ENCODE measurements at places on chromosomes 5 and 9.

DNA sequence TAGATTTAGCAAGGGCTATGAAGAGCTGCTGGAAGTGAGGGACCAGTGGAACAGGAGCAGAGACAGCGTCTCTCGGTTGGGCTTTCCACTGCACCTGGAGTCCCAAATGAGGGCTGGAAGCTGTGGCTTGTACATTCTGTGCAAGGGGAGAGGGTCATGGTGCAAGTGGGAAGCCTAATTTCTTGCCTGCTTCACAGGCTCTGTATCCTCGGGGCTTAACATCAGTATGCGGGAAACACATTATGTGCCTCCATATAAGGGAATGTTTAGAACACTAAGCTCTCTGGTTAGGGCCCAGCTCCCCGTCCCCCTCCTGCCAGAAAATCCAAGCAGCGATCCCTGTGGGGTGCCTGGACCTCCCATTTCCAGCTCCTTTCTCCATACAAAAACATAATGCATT lies 89.0 kb upstream of the NIPAL4 start:
- no peak for DNase-seq

GRCh38 chr5:173721601-173722232 lies 105.3 kb upstream of the BOD1 start:
- no peak for DNase-seq

DNA sequence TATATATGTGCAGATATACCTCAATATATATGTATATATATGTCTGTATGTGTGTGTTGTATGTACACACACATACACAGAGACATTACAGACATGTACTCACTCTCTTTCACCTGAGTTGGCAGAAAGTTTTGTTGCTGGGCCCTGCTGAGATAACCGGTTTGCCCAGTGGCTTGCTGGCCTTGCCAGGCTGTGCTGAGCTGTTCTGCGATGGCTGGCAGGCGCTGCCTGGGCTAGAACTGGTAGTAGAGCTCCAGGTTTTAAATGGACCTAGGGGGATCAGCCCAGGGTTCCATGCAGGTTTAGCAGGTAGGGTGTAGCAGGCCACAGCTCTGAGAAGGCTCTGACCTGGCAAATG lies 394.3 kb downstream of the GADD45G start:
- no peak for DNase-seq

- no peak for DNase-seq
These were observed 3.2 kb downstream of the RBM18 start for GRCh38 chr9:122261469-122261881.

- no peak for DNase-seq
These were observed 218.7 kb downstream of the TRPM3 start for GRCh38 chr9:70902692-70903131.

DNA sequence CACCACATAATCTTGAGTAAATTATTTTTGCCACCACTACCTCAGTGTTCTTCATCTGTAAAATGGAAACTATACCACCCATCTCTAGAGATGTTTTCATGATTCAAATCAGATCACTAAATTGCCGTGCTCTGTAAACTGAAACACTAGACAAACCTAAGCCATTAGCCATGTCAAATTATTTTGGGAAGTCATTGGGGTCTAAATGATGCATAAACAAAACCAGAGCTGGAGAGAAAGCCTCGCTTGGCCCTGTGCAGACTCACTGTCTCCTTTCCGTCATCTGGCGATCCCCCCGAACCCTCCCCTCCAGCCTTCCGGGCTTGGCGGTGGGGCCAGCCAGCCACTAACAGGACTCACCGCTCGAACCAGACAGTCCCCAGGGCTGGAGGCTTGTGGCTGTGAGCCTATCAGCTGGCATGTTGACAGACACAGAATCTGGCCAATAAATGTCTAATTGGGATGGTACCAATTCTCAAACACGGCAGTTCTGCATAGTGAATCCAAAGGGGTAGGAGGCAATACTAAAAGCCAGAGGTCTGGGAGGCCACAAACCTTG lies 256.5 kb downstream of the SEC61B start:
- DNase-seq, result no peak

DNA sequence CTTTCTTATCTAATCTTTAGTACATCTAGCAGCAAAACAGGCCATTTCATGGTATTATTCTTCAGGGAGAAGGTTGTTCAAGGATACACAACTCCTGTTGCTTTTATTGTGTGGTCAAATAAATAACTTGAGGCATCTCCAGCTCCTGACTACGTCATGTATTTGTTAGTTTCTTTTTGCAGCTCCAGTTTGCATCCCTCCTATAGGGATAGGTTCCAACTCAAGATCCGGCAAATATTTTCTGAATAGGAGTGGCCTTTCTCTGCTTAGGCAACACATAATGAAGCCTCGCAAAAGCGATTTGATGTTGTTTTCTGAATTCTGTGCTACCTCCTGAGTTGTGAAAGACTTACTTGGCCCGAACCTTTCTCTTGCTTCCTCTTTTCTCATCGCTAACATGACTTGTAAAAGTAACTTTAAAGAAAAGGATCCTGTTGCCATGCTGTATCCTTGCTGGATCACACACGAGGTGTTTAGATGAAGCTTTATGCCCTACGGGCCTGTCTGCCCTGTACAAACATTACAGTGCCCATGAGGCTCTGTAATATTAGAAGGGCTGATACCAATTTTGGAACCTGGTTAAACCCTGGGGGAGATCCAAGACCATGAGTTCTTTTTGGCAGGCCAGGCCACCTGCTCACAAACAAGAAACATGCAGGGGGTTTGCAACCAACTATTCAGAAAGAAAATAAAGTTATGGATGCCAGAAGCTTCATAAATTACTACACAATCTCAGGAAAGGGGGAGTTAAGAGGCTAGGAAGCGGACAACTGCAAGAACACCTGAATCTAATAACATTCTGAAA lies 149.8 kb upstream of the FGF10 start:
- DNase-seq, result no peak

DNA sequence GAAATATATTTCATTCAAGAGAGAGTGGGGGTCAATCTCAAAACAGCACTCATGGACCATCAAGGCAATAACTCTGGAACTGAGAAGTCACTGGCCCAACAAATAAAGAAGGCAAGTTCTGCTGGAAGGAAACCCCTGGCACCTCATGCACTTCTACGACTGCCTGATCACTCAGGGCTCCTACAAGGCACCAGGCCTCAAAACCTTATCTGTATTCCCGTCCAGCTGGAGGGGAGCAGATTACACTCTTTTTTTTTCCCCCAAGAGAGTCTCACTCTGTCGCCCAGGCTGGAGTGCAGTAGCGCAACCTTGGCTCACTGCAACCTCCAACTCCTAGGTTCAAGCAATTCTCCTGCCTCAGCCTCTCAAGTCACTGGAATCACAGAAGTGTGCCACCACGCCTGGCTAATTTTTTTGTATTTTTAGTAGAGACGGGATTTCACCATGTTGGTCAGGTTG lies 49.9 kb downstream of the P4HA2 start:
- no peak for DNase-seq

DNA sequence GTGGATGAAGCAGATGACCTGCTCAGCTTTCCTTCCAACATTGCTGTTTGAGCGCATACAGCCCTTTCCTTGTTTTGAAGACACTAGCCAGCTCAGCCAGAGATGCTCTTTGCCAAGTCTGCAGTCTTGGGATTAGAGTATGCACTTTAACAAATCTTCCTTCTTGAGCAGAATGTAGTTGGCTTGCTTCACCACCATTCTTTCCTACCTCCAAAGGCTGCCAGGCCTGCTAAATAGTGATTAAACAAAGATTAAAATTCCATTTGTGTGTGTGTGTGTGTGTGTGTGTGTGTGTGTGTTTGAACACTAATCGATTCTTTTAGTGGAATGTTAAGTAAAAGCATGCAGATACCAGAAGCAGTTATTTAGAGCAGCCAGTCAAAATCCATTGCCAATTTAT lies 97.6 kb downstream of the GALNT10 start:
- no peak for DNase-seq

GRCh38 chr9:35871545-35871944 lies 1.3 kb upstream of the OR13J1 start:
- DNase-seq, result no peak

GRCh38 chr5:112710896-112711295 lies 26.8 kb upstream of the APC start:
- no peak for DNase-seq

GRCh38 chr5:177490311-177490991 lies 7.0 kb downstream of the PDLIM7 start:
- no peak for DNase-seq

- DNase-seq, result no peak
These were observed 6.0 kb upstream of the TESK1 start for GRCh38 chr9:35598866-35599590.

Data from activated CD8-positive, alpha-beta memory T cell treated with anti-CD3 and anti-CD28 coated beads for 1 hour (primary cell).